Left ventricle myocardium inferior (tissue), 1 donor: ENCODE measurements at places on chromosomes 12 and 14. TPM values are rescaled to one million over a fixed set of nuclear protein-coding genes. Genes with fewer than 3 reads are reported as not detected.

GRCh38 chr12:33265033-33265731, 174.4 kb downstream of the SYT10 start:
- DNase-seq = no peak

DNA sequence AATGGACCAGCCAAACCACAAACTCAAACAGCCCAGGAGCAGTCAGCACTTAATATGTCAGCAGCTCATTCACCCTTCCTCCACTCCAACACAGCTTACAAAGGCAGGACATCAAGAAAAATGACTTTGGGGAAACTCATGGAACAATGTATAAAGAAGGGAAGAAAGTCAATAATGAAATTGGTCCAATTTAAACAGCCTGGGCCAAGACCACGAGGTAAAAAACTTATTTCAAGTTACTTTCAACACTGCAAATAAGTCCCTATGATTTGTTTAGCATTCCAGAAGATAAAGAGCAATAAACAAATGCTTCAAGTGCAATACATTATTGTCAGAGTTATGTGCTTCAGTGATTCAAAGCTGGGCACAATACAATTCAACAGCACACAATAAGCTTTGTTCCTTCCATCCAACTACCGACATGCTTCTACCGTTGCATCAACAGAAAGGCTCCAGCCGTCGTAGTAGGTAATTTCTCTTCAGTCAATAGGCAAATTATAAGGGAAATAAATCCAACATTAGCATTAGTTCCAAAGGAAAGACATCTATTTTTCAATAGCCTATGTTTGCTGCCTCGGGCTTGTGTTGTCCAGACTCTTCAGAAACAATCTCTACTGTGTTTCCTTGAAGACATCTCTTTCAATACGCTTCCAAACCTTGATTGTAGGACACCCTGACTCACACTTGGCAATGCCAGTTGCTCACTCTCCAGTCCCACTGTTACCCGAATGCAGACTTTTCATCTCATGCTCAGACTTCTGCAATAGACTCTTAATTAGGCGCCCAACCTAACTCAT, 225.7 kb downstream of the NUAK1 start:
- no peak for DNase-seq

- DNase-seq = no peak
Observed at GRCh38 chr12:67655829-67656228, 7.3 kb downstream of the DYRK2 start.

DNA sequence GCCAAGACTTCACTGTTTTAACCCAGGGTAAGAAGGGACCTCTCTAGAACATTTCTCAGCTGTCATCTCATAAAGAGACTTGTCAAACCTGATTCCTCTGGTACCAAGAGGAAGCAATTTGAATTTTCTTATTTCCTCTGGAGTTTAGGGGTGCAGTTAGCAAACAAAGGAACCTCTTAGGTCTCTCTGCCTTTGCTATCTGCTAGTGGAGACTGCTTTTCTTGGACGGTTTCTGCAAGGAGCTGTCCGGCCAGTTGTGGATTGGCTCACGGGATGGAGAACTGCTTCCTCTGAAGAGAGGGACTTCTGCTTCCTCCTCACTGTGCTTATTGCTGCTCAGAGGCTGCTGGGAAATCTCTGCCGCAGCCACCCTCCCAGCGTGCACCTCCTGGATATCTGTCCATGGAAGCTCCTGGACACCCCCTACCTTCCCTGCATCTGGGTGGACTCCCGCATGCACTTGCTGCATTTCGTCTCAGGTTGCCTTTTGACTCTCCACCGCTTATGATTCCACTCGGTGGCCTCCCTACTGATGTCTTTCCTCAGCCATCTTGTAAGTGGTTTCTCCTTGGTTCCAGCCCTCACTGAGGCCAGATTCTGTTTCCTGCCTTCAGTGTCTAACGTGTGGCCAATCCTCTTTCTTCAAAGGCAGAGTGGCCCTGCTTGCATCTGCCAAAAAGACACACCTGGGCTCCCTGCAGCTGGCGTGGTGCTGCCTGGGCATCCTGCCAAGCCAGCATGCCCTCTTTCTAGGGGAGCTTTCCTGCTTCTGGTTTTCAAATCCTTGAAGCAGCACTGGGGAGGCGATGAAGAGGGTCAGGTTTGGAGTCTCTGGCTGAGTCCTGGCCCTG, 187.3 kb downstream of the CHST11 start:
- DNase-seq = peak; percentile 31

DNA sequence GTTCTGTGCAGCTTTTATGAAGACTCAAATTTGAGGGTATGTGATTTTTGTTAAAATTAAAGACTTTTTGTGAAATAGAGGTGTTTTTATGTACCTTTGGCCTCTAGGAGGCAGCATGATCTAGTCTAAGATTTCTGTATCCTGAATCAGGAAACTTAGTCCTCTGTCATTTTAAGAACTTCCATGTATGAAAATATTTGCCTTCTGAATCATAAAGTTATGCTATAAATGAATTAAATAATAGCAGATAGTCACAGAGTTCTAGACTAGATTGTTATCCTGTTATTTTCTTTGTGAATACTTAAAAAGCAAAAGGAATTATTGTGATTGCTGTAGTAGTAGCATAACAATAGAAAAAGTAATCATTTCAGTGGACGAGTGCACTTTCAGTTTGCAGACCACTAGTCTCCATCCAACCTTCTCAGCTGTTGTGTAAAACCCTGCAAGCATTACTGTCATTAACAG, 56.3 kb downstream of the FGD4 start:
- DNase-seq = no peak

GRCh38 chr14:99803106-99803775, 10.0 kb downstream of the EML1 start:
- DNase-seq = no peak

DNA sequence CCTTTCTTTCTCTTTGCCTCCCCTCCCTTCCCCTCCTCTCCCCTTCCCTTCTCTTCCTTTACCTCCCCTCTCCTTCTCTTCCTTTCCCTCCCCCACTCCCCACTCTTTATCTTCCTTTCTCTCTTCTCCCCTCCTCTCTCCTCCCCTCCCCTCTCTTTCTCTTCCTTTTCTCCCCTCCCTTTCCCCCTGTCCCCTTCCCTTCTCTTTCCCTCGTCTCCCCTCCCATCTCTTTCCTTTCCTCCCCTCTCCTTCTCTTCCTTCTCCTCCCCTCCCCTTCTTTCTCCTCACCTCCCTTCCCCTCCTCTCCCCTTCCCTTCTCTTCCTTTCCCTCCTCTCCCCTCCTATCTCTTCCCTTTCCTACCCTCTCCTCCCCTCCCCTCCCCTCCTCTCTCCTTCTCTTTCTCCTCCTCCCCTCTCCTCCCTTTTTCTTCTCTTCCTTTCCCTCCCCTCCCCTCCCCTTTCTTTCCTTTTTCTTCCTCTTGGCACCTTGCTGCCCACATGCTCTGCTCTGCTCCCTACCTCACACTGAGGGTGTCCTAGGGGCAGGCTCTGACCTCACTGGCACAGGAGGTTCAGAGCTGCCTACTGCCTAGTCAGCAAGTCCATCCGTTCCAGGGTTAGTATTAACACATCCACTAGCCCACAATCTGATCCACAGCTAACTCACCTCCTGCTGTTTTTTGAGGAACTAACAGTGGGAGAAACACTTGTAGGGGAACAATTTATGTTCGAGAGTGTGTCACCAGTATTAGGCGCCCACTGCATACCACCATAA, 101.0 kb downstream of the NUAK1 start:
- no peak for DNase-seq

Gene KRT84
- not detected for total RNA-seq

- no peak for DNase-seq
Observed at GRCh38 chr12:20398686-20399085, 30.3 kb downstream of the PDE3A start.

DNA sequence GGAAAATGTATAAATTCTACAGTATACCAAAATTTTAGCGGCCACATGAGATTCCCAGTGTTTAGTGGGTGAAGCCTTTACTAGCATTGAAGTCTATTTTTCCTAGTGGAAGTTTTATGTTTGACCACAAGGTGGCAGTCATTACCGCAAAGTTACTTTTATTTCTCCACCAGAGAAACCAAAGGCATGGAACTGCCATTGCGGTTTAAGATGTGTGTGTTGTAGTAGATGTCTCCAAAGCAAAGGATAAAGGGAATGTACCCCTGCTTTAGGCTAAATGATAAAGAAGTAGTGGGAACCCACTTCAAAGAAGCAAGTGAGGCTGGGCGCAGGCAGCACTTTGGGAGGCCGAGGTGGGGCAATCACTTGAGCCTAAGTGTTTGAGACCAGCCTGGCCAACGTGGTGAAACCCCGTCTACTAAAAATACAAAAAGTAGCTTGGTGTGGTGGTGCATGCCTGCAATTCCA, 140.5 kb downstream of the PRKCH start:
- no peak for DNase-seq

Gene GPR137C
- total RNA-seq = 1.2 TPM

- DNase-seq = peak; percentile 22
Observed at GRCh38 chr14:77603654-77604255, 12.7 kb downstream of the SPTLC2 start.

DNA sequence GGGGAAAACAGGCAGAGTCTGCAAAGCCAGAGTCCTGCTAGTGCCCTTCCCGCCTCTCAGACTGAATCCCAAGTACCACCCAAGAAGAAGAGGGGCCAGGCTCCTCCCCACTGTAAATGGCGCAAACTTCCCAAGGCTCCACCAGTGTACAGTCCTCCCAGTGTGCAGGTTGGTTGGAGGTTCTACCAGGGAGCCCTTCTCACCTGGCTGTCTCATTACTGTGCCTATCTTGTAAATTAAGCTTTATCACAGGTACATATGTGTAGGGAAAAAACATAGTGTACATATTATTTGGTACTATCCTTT, 189.7 kb downstream of the FSCB start:
- no peak for DNase-seq

DNA sequence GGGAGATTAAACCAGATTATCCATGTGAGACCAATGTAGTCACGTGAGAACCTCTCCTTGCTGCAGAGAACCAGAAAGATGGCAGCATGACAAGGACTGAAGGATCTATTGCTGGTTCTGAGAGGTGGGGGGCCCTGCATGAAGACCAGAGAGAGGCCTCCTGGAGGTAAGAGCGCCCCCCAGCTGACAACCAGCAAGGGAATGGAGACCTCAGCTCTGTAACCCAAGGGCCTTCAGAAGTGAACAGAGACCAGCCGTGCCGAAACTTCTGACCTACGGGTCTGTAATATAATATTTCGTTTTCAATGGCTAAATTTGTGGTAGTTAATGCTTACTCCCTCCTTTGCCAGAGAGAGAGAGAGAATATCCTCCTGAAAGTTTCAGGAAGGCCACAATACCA, 524.1 kb upstream of the TBX3 start:
- DNase-seq = no peak

GRCh38 chr12:50246873-50247612, 36.3 kb downstream of the LIMA1 start:
- peak; percentile 68 for DNase-seq
